Forelimb muscle (tissue), 1 donor: ENCODE measurements at places on chromosomes 16 and 17. TPM values are rescaled to one million over a fixed set of nuclear protein-coding genes. Genes with fewer than 3 reads are reported as not detected.

CDRT15 gene
- polyA plus RNA-seq, result 1.4 TPM

- DNase-seq, result no peak
Measured at GRCh38 chr17:61611323-61611722, 20.3 kb upstream of the NACA2 start.

- no peak for DNase-seq
Measured at GRCh38 chr16:4372001-4372577, 441 bp downstream of the VASN start.

GRCh38 chr17:79164408-79164807 is 89.8 kb downstream of the ENGASE start:
- no peak for DNase-seq

- no peak for DNase-seq
Measured at GRCh38 chr17:78890498-78890897, 12.5 kb downstream of the CEP295NL start.
